Astrocyte of the spinal cord (primary cell): ENCODE measurements at places on chromosomes 5 and 9.
A peak's percentile ranks its signal among the peaks of the same experiment; 100 is the strongest.

DNA sequence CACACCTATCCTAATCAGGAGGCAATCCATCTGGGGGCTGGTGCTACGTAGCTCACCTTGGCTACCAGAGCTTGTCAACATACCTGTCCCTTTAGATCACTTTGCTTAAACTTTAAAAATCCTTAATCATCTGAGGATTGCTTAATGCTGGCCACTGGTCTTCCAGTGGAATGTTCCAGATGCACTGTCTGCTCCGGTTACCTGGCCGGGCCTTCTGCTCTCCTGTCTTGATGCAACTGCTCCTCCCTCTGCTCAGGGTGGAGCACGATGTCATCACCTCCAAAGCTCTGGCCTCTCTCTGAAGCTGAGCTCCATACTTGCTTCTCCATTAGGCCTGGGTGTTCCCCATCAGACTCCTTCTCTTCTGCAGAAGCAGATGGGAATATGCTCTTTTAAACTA is 106.5 kb upstream of the OTULINL start:
- DNase-seq = no peak

DNA sequence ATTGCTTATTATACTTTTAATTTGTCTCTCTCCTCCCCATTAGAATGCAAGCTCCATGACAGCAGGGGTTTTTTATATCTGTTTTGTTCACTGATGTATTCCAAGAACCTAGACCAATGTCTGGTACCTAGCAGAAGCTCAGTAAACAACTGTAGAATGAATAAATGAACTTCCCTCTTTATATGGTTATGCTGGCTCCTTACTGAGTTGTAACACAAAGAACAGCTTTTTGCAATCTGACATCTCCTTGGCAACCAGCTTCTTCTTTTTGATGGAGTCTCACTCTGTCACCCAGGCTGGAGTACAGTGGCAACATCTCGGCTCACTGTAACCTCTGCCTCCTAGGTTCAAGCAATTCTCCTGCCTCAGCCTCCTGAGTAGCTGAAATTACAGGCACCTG is 13.6 kb downstream of the TRMO start:
- DNase-seq = no peak

- DNase-seq = no peak
Observed at GRCh38 chr5:165370233-165370632, 1864.8 kb downstream of the MAT2B start.

GRCh38 chr5:52988335-52989024 is 672 bp upstream of the ITGA2 start:
- DNase-seq = no peak

DNA sequence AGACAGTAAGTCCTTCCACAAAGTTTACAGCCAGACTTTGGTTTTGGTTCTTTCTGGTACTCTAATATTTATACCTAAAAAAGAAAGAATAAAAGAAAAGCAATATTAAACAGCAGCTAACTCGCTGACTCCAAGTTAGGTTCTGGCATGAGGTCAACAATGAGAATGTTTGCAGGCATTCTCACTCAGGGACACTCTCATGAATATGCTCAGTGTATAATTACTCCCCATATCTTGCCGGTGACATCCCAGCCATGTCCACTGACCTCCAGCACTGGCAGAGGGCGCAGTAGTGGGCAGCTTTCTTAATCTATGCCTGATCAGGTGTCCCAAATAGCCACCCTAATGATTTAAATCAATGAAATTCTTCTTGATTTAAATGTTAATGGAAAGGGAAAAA is 151.5 kb downstream of the BNC2 start:
- no peak for DNase-seq

GRCh38 chr9:36470643-36471290 is 70.7 kb upstream of the RNF38 start:
- peak; percentile 64 for DNase-seq

GRCh38 chr9:6197330-6197729 is 18.3 kb upstream of the IL33 start:
- no peak for DNase-seq

DNA sequence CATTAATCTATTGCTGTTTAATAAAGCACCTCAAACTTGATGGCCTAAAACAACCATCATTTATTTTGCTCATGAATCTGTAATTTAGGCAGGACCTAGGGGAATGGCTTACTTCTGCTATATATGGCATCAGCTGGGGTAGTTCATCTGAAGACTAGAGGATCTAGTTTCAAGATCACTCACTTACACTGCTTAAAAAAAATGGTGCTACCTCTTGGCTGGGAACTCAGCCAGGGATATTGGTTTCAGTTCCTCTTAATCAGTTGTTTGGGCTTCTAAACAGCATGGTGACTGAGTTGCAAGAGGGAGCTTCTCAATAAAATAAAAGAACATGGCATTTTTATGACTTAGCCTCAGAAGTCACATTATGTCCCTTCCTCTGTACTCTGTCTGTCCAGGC is 142.0 kb downstream of the FAM114A2 start:
- DNase-seq = peak; percentile 79

DNA sequence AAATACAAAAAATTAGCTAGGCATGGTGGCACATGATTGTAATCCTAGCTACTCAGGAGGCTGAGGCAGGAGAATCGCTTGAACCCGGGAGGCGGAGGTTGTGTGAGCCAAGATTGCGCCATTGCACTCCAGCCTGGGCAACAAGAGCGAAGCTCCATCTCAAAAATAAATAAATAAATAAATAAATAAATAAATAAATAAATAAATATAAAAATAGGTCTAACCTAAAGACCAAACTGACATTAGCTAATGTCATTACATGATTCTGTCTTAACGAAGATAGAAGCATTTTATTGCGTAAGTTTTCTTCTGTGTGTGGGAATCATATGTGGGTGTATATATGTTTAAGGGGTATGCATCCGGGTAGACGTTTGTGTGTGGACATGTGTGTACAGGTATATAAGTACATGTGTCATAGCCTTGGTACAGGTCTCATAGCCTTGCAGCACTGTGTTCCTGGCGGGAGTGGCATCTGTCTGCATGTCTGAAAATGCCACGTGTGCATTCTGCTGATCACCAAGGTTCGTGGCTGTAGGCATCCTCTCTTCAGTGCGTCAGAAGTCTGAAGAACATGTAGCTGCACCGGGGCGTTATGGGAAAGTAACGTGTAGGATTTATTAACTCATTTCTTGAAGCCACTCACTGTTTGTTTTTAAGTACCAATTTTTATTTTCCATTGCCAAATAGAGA is 298.1 kb downstream of the NR3C1 start:
- no peak for DNase-seq

GRCh38 chr9:135209852-135210251 is 122.4 kb downstream of the OLFM1 start:
- DNase-seq = no peak

DNA sequence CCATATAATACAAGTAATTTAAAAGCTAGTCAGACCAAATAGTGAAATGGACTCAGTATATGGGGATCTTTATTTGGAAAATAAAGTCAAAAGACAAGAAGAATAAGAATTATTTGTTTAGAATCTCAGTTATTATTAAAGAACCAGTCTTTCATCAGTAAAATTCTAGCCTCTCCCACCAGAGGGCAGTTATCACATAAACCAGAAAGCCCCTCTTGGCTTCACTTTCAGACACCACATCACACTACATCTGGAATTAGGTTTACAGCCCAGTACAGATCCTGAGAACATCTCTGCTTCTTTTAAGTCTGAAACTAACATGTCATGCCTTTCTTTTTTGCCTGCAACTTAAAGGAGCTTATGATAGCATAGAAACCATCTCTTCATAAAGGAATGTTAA is 12.2 kb upstream of the HSPB3 start:
- peak; percentile 47 for DNase-seq

GRCh38 chr5:2909035-2909434 is 157.6 kb upstream of the IRX2 start:
- no peak for DNase-seq

- DNase-seq = no peak
Observed at GRCh38 chr5:159448841-159449407, 118.6 kb upstream of the IL12B start.

- DNase-seq = no peak
Observed at GRCh38 chr5:90142541-90142940, 267.0 kb downstream of the CETN3 start.

DNA sequence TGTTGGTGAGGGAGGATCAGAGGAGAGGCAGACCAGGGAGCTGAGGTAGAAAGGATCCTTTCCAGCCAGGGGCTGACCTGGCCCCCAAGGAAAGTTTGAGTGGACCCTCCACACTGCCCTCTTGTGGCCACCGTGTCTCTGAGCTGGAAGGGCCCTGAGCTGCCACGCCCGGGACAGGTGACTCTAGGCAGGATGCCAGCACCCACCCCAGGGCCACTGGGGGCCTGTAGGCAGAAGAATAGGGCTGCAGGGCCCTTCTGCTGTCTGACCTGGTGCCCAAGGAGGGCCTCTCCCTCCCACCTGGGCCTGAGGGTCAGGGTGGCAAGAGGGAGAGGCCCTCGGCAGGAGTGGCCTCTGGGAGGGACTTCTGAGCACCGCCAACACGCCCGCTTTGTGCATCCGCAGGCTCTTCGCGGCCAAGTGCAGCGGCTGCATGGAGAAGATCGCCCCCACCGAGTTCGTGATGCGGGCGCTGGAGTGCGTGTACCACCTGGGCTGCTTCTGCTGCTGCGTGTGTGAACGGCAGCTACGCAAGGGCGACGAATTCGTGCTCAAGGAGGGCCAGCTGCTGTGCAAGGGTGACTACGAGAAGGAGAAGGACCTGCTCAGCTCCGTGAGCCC is 76.8 kb downstream of the LMX1B start:
- DNase-seq = no peak

DNA sequence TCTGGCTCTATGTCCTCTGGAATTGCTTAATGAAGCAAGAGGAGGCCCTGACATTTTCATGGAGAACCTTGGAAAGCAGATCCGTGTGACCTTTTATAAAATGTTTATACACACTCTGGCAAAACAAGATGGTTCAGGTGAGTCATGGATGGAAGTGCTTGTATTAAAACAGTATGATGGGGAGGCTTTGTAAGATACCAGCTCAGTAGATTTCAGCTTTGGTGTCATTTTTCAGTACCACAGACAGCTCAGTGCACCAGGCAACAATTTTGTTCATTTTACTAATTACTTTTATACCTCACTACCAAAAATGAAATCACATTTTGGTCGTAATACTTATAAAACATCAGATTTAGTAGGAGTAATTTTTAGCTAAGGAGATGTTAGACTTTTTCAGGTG is 5.2 kb downstream of the KCNN2 start:
- DNase-seq = no peak

GRCh38 chr9:93125331-93125894 is 8.6 kb downstream of the NINJ1 start:
- DNase-seq = no peak

- DNase-seq = peak; percentile 50
Observed at GRCh38 chr5:153546566-153546965, 56.1 kb downstream of the GRIA1 start.

- DNase-seq = peak; percentile 13
Observed at GRCh38 chr9:129278391-129279237, 100.6 kb upstream of the IER5L start.

- DNase-seq = no peak
Observed at GRCh38 chr9:87798261-87798833, 72.4 kb downstream of the CTSL start.

GRCh38 chr9:93488244-93488643 is 34.9 kb upstream of the FAM120AOS start:
- no peak for DNase-seq

DNA sequence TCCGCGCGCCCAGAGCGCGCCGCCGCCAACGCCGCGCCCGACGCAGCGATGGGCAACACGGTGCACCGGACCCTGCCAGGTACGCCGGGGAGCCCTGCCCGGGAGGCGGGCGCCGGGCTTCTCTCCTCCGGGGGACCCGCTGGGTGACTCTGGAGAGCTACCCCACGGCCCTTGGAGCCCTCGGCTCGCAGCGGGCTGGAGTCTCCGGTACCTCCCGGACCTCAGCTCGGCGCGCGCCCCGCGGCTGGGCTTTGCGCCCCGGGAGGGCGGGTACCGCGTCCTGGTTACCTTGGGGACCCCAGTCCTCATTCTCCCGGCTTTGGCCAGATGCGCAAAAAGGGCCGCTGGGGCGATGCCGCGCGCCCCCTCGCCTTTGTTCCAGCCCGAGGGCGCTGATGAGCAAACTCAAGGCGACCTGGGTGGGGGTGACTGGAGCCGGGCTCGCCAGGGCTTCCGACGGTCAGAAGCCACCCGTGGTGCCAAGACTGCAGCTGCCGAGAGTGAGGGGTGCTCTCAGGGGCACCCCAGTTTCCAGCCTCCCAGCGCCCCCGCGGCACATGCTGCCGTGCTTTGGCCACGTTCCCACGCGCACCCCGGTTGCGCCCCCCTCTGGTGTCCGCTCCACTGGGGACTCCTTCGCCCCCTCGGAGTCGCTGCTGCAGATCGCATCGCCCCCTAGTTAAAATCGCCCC is 442 bp downstream of the NEURL1B start:
- DNase-seq = no peak

DNA sequence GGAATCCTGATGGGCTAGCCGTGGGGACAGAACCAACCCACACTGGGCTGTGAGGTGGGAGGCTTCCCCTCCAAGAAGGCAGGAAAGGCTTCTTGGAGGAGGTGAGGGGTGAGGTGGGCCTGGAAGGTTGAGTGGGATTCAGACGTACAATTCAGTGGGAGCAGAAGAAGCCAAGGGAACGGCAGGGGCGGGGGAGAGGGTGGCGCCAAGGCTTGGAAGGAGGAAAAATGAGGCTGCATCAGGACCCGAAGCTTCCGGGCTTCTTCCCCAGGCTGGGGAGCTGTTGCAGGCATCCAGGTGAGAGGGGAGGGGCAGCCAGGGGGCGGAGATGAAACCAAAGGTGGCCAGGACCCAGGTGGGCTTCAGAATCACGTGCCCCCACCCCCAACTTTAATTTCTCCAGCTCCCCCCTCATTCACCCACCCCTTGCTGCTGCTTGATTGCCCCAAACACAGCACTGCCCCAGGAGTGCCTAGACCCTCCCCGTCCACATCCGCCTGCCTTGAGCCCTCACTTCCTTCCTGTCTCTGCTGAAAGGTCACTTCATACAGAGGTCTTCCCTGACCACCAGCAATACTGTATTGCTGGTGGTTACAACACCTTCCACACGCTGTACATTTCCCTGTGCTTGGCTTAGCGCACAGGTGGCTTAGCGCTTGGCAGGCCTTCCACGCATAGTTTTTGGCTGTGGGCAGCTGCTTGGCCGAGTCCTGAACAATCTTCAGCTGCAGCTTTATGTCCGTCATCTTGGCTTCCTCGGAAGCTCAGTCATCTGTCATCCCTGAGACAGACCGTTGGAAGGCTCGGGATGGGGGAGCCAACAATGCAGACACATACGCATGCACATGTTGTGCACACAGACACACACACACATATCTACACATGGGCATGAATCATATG is 193.5 kb downstream of the RGS3 start:
- no peak for DNase-seq

DNA sequence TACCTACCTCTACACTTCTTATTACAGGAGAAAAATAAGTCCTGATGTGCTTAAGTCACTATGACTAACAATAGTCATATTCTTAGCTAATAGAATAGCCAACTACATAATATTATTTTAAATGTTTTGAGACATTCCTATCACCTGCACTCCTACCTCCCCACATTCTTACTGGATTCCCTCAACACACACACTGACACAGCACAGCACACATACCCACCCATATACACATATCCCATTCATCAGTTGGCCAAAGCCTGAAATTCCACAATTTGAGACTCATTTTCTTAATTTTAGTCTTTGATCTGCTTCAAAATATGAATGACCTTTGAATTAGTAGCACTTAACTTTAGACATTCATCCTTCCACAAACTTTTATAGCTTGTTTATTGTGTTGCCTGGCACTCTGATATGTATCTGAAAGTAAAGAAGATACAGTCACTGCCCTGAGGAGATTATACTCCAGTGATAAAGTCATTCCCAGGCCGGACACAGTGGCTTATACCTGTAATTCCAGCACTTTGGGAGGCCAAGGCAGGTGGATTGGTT is 168.3 kb upstream of the RASA1 start:
- DNase-seq = no peak

GRCh38 chr9:127132375-127132774 is 9.9 kb upstream of the ANGPTL2 start:
- DNase-seq = no peak
